Activated CD4-positive, alpha-beta T cell treated with anti-CD3 and anti-CD28 coated beads, Interleukin-2, amount 10 ng/mL, durations not matched to agents 7 days and 5 days (primary cell): ENCODE measurements at places on chromosomes 3 and 15.

- no peak for DNase-seq
Measured at GRCh38 chr15:56989411-56989924, 71.0 kb downstream of the TCF12 start.

DNA sequence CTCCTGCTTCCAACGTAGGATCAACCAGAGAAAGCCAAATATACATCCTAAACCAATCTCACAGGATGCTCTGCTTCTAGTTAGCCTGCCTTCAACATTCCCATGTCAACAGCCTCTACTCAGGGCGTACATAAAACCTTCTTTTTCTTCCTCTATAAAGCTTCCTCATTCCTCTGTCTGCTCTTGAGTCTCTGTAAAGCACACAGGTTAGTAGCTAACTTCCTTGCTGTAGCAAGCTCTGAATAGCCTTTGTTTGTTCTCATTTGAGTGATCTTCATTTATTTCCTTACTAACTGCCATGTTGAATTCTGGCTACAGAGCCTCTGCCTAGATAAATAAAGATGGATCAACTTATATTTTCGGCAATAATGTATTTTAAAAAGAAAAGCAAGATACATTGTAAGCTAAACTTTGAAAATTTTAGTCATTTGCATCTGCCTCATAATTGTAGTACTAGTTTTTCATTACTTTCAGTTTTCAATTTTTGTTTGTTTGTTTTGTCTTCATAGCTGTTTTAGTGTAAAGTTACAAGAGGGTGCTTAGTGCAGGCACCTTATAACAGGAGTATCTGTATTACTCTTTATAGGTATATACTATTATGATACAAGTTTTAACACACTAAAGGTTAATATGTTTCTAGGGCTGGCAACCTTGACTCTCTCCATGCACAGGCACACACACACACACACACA lies 498.2 kb downstream of the PYDC2 start:
- DNase-seq, result no peak

GRCh38 chr15:75007216-75007615 lies 11.9 kb downstream of the SCAMP5 start:
- no peak for DNase-seq

DNA sequence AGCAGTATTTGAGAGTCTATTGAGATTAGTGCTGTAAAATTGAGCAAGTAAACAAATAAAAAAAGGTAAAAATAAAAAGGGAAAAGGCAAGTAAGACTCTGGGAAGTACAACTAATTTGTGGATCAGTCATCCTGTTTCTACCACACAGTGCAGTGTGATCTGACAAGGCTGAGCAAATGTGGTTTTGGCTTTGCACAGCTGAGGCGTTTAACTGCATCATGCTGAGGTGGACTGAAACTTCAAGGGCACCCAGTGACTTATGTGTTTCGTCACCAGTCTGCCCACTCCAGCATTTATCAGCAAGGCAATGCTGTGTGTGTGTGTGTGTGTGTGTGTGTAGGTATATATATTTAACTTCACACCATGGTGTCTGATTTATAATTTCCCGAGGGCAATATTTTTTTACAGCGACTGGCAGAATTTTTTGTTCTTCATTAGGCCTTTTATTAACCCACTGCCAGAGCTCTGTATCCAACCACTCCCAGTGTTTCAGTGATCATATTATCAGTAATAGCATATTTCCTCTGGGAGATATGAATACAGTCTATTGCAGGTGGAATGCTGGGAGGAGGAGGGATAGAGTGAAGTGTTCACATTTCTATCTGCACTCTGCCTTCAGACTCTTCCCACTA lies 131.5 kb upstream of the SATB1 start:
- DNase-seq, result peak; percentile 68

DNA sequence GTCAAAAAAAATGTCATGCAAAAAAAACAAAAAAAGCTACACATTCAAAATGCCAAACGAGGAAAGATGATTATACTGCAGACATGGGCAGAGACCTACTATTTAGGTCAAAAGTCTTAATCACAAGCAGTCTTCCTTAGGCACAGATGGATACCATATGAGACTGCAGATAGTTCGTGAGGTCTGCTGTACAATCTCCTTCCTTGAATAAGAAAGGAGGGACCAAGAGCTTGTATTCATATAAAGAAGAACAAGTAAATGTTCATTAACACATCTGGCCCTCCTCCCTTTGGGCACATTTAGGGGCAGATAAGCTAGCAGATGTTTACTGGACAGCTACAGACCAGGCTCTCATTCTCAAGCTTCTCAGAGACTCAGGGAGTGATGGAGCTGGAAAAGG lies 45.3 kb downstream of the ANXA2 start:
- no peak for DNase-seq

DNA sequence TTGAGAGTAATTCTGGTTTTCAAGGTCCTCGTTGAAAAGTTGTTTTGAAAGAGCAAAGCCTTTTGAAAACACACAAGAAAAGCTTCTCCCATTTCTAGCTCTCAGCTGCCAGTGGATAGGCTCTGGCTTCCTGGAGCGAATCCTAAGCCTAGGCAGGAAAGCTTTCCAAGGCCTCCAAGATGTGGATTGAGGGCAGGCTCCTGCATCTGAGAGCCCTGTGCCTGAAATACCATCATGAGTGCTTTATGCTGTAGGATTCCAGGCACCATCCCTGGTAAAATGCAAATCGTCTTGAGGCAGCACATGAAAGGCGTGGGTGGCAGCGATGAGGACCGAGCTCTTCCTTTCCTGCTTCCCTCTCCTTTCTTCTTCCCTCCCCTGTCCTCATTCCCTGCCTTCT lies 60.7 kb upstream of the CORO2B start:
- no peak for DNase-seq

DNA sequence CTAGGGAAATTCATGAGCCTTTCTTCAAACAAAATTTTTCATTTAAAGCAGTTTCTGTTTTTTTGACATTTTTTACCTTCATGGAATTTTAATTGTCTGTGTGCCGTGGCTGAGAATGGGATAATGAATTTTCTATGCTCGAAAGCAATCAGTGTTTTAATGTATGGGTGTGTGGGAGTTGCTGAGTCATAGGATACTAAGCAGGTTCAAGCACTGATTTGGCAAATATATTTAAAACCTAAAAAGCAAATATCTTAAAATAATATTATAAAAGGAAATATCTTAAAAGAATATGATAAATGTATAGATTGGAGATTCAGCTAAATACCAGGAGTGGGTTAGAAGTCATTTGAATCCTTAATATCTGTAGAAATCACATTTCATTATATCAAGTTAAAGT lies 173.6 kb upstream of the LRRFIP2 start:
- DNase-seq, result no peak

- peak; percentile 87 for DNase-seq
Measured at GRCh38 chr15:74291101-74292071, 55.3 kb downstream of the CCDC33 start.

- no peak for DNase-seq
Measured at GRCh38 chr15:73708691-73709090, 24.5 kb downstream of the CD276 start.

DNA sequence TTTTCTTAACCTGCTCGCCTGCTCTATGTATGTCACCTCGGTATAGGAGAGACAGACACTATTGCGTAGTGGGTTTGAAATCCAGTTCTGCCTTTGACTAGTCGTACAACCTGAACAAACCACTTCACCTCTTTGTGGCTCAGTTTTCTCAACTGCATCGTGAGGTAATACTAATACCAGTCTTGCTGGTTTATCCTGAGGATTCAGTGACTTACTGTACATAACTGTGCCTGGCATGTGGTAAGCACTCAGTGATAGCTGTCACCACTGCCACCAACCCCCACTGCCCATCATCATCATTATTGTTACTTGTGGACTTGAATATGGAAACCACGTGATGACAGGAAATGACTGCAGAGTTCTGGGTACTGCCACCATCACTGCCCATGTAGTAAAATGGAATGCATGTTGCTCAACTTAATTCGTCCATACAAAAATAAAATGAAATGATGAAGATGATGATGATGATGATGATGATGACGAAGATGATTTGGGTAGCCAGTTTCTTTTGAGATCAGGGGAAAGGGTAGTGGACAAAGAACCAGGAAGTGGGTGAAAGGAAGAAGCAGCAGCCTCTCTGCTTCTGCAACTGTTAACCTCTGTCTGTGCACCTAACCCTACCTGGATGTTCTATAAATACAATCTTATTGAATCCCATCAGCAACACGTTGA lies 228.1 kb downstream of the FEZF2 start:
- DNase-seq, result no peak

DNA sequence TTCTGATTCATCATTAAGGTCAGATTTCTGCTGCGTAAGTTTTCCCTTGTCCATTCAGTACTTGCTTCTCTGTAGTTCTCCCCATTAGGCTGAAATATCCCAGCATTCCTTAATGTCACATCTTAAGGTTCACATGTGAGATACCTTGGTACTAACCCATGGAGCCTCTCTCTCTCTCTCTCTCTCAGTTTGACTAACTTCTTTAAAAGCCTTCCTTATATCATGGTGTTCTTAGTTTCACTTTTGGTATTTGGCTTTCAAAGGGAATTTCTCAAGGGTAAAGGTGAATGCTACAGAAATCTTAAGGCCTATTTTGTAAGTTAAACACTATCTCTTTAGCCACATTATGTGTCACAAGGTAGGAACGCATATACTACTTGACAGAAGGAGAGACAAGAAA lies 427.3 kb upstream of the ZNF717 start:
- DNase-seq, result no peak

DNA sequence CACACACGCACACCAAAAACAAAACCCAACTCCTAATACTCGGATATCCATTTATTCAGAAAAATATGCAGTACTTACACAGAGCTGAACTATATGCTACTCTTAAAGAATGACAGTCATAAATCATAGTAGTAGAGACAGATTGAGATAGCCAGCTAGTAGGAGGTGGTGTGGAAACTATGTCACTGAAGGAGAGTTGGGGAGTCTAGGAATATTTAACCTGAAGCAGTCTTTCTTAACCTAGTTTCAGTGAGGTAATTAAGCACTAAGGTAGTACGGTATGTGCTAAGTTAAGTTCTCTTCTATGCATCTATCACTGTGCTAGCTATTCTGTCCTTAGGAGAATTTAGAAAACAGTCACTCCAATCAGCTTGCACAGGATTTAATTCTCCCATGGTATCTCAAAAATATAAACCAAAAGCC lies 54.2 kb downstream of the ANKRD28 start:
- DNase-seq, result no peak

DNA sequence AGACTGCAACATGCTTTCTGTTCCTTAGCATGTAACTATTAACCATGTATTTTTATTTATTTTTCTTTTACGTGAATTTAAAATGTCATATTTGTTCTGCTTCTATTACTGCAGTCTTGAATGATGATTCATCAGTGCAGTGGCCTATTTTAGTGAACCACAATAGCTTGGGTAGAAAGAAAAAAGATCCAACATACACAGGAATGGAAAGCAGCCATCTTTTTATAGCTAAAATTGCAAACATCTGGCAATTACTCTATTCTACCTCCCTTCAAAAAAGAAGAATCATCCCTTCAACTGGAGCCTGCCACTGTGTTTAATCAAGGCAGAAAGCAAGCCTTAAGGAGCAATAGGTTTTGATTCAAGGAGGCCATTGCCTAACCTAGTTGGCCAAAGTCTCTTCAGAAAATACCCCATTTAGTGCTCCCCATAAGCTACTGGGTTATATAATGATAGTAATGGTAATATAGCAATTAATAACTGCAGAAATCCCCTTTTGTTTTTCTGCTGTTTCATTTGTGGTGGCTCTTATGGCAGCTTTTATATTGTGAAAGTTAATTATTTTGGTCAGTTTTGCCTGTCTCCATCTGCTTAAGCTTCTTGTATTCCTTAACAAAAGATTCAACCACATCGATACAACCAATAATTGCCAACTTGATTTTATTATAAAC lies 267.3 kb downstream of the LPP start:
- DNase-seq, result no peak

GRCh38 chr3:124292329-124292728 lies 300.4 kb upstream of the ROPN1 start:
- DNase-seq, result no peak

- no peak for DNase-seq
Measured at GRCh38 chr15:25597571-25597970, 158.7 kb upstream of the UBE3A start.

GRCh38 chr3:158718490-158719170 lies 13.6 kb downstream of the RARRES1 start:
- no peak for DNase-seq

GRCh38 chr15:42933886-42934667 lies 13.5 kb upstream of the TTBK2 start:
- no peak for DNase-seq

- DNase-seq, result no peak
Measured at GRCh38 chr3:12287727-12288181, 1.1 kb upstream of the PPARG start.

- no peak for DNase-seq
Measured at GRCh38 chr3:27559835-27560234, 75.7 kb upstream of the SLC4A7 start.

- no peak for DNase-seq
Measured at GRCh38 chr3:52109611-52110301, 44.5 kb downstream of the POC1A start.

GRCh38 chr15:33662014-33662413 lies 306.3 kb upstream of the CHRM5 start:
- no peak for DNase-seq

- no peak for DNase-seq
Measured at GRCh38 chr3:55272031-55272645, 215.0 kb downstream of the WNT5A start.

DNA sequence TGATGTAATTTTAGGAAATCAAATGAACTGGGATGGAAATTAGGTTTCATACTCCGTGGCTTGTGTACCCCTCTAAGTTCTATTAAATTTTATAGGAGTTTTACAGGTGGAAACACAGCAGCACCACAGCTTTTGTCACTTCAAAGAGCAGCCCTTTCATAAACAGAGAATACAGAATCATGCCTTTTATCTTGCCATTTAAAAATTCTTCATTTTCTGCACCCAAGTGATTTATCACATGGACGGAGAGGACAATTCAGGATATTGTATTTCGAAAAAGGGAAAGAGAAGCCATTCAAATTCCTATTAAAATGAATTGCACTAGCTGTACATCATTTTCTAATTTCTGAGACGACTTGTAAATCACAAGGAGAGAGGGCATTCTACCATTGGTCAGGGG lies 245.4 kb downstream of the PTPRG start:
- no peak for DNase-seq

DNA sequence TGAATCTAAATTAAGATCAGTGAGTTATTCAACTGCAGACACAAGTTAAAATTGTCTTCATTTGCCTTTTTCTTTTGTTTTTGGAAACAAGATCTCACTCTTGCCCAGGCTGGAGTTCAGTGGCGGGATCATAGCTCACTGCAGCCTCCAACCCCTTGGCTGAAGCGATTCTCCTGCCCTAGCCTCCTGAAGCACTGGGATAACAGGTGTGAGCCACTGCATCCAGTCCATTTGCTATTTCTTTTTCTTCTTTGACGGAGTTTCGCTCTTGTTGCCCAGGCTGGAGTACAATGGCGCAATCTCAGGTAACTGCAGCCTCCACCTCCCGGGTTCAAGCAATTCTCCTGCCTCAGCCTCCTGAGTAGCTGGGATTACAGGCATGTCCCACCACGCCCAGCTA lies 10.3 kb downstream of the RNF168 start:
- DNase-seq, result no peak
